B cell (primary cell): ENCODE measurements at places on chromosomes 1 and 21. TPM values are rescaled to one million over a fixed set of nuclear protein-coding genes. Genes with fewer than 3 reads are reported as not detected.

Gene DIO1
- not detected in 2 replicates for total RNA-seq

Gene AIRE
- total RNA-seq: 0.24 TPM in 1 of 2 replicates, not detected in the other

Gene LIN28A
- not detected in 2 replicates for total RNA-seq

Gene CD1B
- total RNA-seq: not detected in 2 replicates

Gene RBBP4
- 192 and 204 TPM in 2 replicates for total RNA-seq

Gene NIPAL3
- total RNA-seq: 31.6 and 38.8 TPM in 2 replicates

Gene BSND
- not detected in 2 replicates for total RNA-seq

Gene CACYBP
- total RNA-seq: 71.1 and 76.5 TPM in 2 replicates

DNA sequence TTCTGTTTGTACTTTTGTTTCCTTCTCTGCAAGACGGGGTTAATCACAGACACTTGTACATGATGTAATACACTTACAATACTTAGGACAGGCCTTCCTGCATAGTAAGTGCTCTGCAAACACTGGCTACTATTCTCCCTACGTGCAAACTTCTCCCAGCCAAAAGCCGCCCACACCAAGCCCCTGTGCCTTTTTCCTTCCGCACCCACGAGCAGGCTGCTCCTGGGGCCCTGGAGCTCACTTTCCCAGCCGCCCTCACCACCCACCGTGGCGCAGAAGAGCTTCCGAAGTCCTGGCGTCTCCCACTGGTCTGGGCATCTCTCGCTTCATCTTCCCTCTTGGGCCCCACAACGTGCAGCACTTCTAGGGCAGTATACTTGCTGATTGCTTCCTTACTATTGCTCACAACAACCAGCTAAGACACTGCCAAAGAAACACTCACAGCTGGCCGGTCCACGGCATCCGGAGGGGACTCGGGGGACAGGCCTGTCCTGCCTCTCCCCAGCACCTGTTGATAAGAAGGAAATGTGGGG lies 22.5 kb upstream of the GPR157 start:
- DNase-seq: no peak

- no peak for DNase-seq
These were observed 54.6 kb downstream of the SIM2 start for GRCh38 chr21:36753556-36753955.

GRCh38 chr1:66095190-66095589 lies 302.5 kb downstream of the PDE4B start:
- no peak for DNase-seq

DNA sequence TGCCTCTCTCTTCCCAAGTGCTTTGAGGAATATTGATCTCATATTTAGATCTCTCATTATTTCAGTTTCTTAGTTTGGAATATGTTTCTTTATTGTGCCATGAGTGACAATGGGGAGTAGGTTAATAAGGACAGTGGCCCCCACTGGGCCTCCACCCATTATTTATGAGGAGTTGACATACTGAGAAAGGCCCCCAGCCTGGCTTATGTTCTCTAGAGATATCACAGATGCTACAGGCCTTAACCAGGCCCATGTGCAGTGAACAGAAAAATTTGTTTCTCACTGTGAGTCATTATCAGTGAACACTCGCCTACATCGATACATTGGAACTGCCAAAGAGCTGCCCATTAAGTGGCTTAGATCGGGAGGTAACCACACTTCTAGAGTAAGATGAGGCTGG lies 35.7 kb upstream of the SYT6 start:
- DNase-seq: no peak

DNA sequence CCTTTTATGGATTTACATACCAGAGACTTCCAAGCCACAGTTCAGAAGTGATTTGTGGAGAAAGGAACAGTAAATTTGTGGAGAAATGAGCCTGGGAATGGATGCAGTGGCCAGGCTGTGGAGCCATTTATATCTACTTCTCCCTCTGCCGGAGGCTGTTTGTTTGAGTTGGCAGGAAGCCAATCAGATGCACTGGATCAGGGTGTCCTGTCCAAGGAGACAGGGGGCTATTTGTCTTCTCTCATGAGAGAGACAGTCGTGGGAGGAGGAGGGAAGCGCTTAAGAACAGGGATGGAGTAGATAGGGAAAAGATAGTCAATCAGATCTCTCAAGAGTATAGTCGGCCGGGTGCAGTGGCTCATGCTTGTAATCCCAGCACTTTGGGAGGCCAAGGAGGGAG lies 2.8 kb upstream of the HAPLN2 start:
- no peak for DNase-seq

DNA sequence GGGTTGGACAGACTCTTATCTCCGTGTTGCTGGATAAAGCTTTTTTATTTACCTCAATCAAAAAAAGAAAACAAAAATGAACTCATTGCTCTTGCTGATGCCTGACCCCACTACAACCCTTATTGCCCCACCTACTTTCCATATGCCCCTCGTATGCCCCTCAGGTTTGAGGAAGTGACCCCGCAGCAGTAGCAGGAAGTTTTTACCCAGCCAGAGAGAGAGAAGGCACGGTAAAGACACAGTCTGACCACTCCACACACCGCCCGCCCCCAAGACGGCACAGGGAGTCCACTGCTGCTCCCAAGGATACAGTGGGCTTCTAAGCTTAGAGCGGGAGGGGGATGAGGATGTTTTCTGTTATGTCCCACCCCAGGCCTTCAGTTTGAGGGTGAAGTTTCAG lies 9.8 kb downstream of the PLEKHO1 start:
- peak; percentile 78 for DNase-seq
